ENCODE measurements at places on chromosomes 4 and X.

DNA sequence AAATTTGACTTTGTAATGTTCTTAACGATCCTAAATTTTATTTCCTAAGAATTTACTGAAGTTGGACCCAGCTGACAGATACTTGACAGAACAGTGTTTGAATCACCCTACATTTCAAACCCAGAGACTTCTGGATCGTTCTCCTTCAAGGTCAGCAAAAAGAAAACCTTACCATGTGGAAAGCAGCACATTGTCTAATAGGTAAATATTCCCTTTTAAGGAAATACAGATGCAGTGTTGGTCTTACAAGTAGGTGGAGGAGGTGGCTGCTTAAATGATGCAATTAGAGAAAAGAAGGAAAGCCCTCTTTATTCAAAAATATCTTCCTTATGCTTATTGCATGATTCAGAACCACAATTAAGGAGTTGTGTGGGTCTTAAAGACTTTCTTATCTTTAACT is 73.5 kb downstream of the RS1 start:
- DNase-seq = no peak

DNA sequence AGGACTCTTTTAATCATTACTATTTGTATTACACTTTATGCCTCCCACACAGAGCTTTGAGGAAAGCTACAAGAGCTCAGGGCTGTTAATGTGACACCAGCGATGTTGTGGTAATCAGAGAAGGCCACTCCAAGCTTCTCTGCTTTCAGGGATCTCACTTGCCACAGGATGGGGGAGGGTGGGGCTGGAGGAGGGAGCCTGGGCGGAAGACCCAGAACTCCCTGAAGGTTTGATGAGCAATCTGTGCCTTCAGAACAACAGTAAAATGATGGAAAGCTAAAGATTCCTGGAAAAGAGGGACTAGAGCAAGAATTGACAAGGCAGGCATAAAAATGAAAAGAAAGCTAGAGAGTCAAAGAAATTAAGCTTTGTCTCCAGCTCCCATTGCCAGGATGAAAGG is 75.6 kb downstream of the MAML3 start:
- DNase-seq = no peak

GRCh38 chr4:38802561-38803355 is 1.8 kb downstream of the TLR1 start:
- no peak for DNase-seq

GRCh38 chr4:107857741-107858140 is 33.0 kb downstream of the SGMS2 start:
- no peak for DNase-seq

DNA sequence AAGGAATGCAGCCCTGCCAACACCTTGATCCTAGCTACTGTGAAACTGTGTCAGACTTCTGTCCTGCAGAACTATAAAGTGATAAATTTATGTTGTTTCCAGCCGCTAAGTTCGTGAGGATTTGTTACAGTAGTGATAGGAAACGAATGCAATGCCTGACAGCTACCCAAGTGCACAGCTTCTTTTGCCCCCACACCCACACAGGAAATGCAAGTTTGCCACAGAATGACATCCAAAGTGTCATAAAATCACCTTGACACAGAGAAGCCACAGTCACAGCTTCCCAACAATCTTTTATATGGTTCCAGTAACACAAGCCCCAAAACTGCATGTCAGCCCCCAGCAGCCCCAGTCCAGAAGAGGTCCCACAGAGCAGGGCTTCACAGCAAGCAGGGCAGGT is 216.9 kb upstream of the S100G start:
- DNase-seq = no peak

GRCh38 chr4:95289028-95289634 is 259.6 kb downstream of the UNC5C start:
- no peak for DNase-seq

GRCh38 chr4:158535130-158535614 is 13.5 kb downstream of the RXFP1 start:
- DNase-seq = no peak

GRCh38 chr4:170875868-170876267 is 786.1 kb upstream of the AADAT start:
- DNase-seq = no peak

- DNase-seq = no peak
Observed at GRCh38 chrX:19964017-19964710, 26.7 kb downstream of the BCLAF3 start.

GRCh38 chrX:27381419-27381818 is 81.7 kb downstream of the PPP4R3C start:
- no peak for DNase-seq

DNA sequence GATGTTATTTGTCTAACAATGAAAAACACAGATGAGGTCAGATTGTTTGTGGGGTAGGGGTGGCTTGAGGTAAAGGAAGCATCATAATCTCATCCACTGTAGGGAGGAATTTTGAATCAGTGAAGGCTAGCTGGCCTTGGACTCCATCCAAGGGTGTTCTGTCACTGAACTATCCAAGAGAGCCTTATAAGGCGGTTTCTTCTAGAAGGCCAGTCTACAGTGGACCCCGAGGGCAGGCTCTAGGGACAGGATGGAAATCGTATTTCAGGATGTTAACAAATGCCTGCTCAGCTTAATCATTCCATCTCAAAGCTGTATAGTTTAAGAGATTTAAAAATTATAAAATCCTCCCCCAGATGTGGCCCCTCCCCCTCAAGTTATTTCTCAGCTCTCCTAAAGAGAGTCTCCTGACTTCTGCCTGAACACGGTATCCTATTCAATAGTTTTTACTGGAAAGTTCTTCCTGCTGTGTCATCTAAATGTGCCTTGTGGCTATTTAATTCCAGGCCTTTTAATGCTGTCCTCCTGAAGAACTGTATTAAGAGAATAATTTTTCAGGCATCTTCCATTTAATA is 8.0 kb downstream of the IGFBP7 start:
- no peak for DNase-seq

GRCh38 chr4:16187455-16187854 is 38.8 kb downstream of the TAPT1 start:
- no peak for DNase-seq

- DNase-seq = no peak
Observed at GRCh38 chr4:185520119-185520518, 15.2 kb downstream of the PDLIM3 start.

DNA sequence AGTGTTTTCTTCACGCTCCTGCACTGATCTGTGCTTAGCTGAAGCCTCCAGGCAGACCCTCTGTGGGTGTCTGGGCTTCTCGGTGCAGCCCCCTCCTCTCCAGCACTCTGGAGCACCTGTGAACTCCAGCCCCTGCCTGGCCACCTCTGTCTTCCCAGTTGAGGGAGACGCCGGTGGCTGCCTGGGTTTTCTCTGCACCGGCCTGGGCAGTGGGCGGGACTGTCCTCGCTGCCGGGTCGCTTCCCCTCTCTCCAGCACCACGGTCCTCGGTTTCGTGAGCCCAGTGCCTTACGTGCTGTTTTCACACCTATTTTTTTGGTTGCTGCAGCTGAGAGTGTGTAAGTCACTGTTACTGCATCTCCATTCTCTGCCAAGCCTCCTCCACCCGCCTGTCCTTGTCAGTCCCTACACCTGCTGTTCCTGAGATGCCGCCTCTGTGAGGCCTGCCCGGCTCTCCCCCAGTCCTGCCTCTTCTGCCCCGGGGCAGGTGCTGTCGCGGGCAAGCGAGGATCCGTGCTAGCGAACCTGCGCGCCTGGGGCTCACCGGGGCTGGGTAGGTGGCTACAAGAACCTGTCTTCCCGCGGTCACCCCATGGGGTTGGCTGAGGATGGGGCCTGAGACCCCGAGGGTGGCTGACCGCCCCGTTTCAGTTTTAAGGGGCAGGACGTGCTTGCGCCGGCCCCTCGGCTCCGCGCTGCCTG is 2.4 kb upstream of the FGFRL1 start:
- no peak for DNase-seq

GRCh38 chr4:152112887-152113286 is 352.1 kb upstream of the GATB start:
- no peak for DNase-seq
